ENCODE measurements at places on chromosomes 5 and 9.
A peak's percentile ranks its signal among the peaks of the same experiment; 100 is the strongest.

DNA sequence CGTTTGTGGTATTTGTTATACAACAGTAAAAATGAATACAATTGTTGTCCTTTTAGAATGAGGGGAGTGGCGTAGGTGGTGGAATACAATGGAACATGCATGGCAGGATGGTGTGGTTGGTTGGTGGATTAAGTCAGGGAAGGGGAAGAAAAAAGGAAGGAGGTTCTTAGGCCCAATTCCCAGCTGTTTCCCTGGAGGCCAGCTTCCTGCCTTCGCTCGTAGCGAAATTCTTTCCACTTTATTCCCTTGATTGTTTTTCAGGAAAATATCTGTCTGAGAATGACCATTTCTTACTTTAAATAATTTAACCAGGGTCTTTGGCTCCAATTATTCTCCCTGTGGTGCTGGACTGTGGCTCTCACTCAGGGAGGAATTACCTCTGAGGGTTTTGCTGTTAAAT is 24.1 kb upstream of the DMAC1 start:
- no peak for DNase-seq

GRCh38 chr9:101514071-101514470 is 19.6 kb upstream of the RNF20 start:
- no peak for DNase-seq

DNA sequence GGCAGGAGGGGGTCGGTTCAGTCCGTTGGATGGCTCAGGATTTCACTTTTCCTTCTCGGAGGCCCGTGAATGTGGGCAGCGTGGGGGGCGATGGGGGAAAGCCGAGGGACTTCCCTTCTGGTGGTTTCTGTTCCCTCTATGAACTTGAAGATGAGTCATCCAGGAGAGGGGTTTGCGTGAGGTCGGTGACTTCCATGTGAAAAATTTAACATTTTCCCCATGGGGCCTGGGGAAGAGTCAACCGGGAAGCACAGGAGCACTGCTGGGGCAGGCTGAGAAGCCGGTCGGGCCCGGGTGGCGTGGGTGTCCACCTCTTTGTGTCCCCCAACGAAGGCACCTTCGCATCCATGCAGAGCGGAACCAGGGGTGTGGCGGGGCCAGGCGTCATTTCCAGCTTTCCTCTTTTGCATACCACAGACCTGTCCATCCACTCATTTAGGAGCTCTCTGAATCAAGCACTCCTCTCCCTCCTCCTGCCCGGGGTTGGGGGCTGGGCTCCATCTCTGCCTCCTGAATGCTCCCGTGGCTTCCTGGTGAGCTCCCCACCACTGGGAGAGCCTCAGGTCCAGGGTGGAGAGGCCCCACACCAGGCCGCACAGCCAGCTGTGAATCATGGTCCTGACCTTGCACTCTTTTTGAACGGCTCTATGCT is 68.4 kb downstream of the ANKRD33B start:
- peak; percentile 34 for DNase-seq

- no peak for DNase-seq
Measured at GRCh38 chr5:171654881-171655280, 130.7 kb upstream of the SMIM23 start.

DNA sequence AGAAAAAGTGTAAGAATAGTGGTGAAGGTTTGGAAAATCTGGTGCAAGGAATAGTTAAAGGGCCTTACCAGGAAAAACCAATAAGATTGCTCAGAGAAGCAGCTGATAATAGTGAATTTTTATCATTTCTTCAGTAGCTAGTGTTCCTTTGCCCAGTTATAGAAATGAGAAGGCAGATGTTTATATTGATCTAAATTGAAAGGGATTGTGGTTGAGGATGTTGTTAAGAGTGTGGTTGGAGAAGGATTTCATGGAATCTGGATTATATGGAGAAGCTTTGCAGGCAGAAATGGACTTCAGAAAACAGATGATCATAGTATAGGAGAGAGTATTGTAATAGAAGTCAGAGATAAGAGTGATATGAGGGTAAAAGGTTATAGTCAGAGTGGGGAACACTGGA is 102.6 kb downstream of the XRCC4 start:
- no peak for DNase-seq

DNA sequence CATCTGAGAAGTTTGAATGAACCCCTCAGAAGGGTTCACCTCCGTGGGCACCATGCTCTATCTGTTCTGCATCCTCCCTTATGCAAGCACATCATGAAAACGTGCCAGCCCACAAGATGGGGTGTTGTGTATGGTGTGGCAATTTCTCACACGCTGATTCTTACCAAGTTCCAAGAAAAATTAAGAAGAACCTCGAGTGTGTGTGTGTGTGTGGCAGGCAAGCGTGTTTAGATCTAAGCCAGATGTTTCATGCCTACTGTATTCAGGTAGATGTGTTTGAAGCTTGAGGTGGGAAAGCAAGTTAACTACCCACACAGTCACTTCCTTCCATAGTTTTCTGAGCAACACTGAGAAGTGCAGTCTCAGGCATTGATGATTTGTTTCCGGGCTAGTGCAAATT is 77.7 kb upstream of the GNA14 start:
- no peak for DNase-seq

- DNase-seq = no peak
Measured at GRCh38 chr9:122320413-122320881, 50.4 kb upstream of the PTGS1 start.

- no peak for DNase-seq
Measured at GRCh38 chr9:8684978-8685708, 885.6 kb upstream of the DMAC1 start.
